ENCODE measurements at places on chromosomes 7 and 10.

GRCh38 chr10:88536437-88536836 lies 46.7 kb downstream of the RNLS start:
- DNase-seq = no peak

GRCh38 chr10:88120599-88121333 lies 257.3 kb downstream of the PTEN start:
- no peak for DNase-seq

DNA sequence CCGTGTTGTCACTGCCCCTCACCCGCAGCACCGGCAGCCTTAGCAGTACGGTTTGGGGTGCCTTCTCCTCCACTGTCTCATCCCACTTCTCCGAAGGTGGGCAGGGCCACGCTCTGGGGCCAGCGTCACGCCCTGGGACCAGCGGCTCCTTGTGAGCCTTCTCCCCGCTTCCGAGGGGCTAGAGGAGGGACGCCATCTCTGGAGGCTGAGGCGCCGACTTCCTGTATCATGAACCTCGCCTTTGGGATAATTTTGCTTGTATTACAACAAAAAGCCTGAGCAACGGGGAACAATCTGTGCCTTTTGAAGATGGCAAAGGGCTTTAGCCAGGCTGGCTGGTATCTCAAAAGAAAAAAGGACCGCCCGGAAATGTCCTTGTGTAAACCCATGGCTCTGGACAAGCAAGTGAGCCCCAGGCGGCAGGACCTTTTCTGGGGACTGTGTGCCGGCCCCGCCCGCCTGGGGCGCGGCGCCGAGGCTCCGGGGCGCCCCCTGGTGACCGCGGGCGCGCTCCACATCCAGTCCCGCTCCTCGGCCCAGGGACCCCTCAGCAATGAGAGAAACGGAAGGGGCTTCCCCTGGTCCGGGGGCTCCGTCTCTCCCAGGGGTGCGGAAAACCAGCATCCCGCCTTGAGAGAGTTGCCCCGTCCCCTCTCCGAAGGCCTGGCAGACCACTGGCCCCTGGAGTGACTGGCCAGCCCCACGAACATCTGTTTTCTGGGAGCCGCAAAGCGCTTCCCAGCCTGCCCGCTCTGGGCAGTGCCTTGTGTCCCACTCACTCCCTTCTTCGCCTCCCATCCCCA lies 3.8 kb downstream of the DEPP1 start:
- no peak for DNase-seq

DNA sequence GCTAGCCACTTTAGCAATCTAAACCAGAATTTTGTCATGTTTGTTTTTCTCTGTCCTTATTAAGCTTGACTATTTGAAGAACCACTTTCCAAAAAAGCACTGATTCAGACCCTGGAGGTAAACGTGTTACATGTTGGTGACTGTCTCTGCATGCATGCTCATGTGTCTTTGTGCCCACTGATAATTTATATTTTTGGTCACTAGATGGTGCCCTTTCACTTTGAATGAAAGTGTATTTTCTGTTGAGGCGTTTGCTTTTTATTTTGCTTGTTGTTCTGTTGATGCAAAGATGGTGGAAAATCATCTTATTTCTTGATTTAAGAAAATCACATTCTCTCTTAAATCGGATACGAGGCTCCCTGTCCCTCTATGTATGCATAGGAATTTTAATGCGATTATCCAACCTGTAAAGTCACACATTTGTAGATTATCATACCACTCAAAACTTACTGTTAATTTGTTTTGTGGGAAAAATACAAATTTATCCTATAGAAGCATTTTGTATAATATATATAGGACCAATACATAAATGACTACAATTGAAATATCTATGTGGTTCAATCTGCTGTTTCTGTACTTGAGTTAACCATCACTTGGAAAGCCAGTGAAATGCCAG lies 269.3 kb downstream of the BICC1 start:
- DNase-seq = no peak

DNA sequence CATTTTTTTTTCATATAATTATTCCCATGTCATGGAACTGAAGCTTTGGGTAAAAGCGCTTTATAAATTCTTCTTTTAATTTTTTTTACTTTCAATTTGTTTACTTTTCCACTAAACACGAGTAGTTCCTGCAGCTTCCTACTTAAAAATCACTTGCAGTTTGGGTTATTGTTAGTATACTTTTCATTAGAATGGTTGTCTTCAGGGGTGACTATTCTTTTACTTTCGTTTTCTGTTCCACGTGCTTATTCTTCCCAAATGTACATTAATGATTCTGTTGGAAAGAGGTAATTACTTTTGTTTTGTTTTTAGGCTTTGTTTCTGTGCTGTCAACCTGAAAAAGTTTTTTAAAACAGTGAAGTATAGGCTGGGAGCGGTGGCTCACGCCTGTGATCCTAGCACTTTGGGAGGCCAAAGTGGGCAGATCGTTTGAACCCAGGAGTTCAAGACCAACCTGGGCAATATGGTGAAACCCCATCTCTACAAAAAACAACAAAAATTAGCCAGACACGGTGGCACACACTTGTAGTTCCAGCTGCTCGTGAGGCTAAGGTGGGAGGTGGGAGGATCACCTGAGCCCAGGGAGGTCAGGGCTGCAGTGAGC lies 5.2 kb upstream of the CFAP69 start:
- no peak for DNase-seq

DNA sequence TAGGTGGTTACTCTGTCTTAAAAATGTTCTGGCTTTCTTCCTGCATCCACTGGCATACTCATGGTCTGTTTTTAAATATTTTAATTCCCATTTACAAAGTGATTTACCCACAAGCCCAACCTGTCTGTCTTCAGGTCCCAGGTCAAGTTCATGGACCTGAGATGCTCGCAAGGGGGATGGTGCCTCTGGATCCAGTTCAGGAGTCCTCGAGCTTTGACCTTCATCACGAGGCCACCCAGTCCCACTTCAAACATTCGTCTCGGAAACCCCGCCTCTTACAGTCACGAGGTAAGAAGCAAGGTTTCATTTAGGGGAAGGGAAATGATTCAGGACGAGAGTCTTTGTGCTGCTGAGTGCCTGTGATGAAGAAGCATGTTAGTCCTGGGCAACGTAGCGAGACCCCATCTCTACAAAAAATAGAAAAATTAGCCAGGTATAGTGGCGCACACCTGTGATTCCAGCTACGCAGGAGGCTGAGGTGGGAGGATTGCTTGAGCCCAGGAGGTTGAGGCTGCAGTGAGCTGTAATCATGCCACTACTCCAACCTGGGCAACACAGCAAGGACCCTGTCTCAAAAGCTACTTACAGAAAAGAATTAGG lies 8.7 kb downstream of the ZKSCAN1 start:
- no peak for DNase-seq

DNA sequence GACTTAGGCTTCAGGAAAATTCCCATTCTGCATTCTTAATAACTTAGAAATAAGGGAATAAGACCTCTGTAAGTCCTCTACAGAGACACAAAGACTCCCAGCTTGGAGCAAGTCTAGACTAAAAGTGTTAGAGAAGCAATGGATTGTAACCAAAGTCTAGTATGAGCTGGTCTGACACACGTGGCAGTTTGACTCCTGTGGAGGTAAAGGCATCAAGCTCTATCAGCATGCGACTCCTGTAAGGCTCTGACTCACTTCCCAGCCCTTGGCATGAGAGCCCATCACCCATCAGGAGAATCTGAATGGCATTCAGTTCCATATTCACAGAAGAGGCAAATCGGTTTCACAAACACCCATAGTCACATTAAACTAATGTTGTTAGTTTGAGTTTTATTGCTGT lies 4.4 kb upstream of the VSTM4 start:
- no peak for DNase-seq

DNA sequence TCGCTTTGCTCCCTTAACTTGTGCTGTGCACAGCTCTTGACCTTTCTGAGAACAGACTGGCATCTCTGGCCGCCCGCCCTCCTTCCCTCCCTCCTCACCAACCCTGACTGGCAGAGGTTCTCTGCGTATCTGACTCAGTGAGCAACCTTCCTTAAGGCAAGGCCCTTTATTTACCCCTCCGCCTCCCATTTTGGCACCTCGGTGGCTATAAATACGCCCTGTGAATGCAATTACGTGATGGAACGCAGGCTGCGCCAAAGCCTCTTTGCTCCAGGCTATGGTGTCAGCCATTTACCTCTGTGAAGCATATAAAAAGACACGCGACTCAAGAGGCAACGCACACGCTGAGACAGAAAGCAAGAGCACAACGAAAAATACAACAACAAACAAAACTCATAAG lies 764.3 kb downstream of the SUGCT start:
- no peak for DNase-seq

- DNase-seq = no peak
These were observed 56.5 kb downstream of the RBM17 start for GRCh38 chr10:6145166-6145987.

GRCh38 chr7:81957517-81957916 lies 187.7 kb upstream of the HGF start:
- DNase-seq = no peak

DNA sequence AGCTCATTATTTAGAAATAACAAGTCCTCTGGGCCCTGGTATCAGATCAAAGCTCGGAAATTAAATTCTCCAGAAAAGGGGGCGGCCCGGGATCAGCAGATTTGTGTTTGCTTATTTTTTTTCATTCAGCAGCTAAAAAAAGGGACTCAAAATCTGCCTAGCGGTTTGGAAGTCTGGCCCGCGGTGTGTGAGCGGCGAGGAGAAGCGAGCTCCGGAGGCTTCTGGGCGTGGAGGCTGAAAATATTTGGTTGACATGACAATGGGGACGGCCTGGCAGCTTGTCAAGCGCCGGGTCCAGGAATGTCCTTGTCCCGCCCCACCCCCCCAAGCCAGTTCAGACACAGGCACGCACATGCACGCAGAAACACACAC lies 43.4 kb downstream of the FOXL3 start:
- no peak for DNase-seq

GRCh38 chr10:132141526-132142395 lies 45.0 kb upstream of the DPYSL4 start:
- no peak for DNase-seq

- DNase-seq = no peak
These were observed 298.7 kb upstream of the NRG3 start for GRCh38 chr10:81576336-81576735.

- DNase-seq = no peak
These were observed 431.2 kb upstream of the AUTS2 start for GRCh38 chr7:69166979-69167516.

Data from iPS DF 19.7 (cell line).